Motor neuron (in vitro differentiated cells): ENCODE measurements at places on chromosomes 4 and X.
A peak's percentile ranks its signal among the peaks of the same experiment; 100 is the strongest.

- ATAC-seq = peak; percentile 37
Measured at GRCh38 chrX:118976599-118977340, 2.4 kb downstream of the LONRF3 start.

DNA sequence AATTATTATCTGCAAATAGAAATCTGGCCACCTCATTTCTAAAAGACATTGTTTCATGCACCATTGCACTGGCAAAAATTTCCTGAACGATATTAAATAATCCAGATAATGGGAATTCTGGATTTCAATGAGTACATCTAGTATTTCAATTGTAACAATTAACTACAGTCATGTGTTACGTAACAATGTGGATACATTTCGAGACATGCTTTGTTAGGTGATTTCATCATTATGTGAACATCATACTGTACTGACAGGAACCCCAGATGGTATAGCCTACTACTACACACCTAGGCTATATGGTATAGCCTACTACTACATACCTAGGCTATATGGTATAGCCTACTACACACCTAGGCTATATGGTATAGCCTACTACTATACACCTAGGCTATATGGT, 14.8 kb downstream of the LAMTOR3 start:
- no peak for ATAC-seq

DNA sequence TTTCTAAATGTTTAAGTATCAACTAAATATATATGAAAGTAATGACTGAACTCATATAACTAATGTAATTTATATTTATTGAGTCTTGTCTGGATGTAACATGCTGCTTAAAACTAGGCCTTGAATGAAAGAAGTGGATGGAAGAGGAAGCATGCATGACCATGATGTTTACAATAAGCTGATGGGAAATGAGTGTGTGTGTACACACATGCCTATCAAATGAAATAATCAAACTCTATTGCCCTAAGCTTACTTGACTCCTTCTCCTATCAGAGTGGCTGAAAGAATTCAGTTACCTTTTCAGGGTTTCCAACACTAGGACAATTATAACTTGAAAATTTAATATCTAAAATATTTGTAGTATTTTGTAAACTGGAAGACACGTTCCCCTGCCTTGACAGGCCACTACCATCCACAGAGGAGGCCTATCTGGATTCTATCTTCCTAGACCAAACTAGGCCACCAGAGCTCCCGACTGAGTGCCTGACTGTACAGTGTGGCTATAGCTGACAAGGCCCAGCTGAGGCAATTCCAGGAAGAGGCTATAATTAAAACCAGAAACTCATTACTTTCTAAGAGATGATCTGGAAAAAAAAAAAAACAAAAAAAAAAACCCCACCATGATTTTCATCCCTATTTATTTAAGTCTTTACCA, 7.6 kb downstream of the ARSJ start:
- ATAC-seq = no peak

GRCh38 chr4:150164956-150165629, 86.8 kb downstream of the DCLK2 start:
- no peak for ATAC-seq

GRCh38 chrX:47351706-47352105, 18.7 kb upstream of the ZNF157 start:
- ATAC-seq = no peak

DNA sequence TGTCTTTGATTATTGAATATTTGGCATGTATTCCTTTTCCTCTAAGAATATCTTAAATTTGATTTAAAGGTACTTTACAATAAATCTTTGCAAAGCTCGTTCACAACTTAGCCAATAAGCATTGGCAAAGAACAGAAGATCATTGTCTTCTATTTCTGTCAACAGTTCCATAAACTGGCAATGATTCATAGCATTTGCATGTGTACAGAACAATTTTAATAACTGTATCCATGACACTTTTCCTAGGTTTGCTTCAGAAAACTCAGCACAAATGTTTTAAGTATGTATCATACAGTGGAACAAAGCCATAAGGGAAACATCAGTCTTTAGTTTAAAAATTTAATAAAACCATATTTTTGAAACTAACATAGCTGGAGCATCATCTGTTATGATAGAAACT, 462.7 kb upstream of the RPS6KA3 start:
- no peak for ATAC-seq

DNA sequence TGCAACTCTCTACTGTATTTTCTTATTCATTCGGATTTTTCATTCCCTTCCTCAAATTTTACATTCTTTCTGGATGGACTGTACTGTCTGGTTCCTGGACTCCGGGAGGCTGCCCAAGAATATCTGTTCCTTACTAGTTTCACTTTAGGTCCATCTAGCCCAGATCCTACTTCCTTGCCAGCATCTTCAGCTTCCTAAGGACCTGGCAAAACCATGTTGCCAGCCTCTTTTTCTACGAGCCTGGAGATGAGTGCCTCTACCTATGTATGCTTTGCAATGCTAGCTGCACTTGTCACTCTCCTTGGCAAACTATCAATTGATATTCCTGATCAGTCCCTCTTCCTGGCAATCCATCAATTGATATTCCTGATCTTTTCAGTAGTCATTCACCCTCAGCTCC, 5.6 kb upstream of the LNX1 start:
- ATAC-seq = no peak

GRCh38 chrX:101749436-101749835, 89.8 kb upstream of the ARMCX2 start:
- no peak for ATAC-seq
